Astrocyte (in vitro differentiated cells and primary cell): ENCODE measurements at places on chromosomes 3 and 15.

DNA sequence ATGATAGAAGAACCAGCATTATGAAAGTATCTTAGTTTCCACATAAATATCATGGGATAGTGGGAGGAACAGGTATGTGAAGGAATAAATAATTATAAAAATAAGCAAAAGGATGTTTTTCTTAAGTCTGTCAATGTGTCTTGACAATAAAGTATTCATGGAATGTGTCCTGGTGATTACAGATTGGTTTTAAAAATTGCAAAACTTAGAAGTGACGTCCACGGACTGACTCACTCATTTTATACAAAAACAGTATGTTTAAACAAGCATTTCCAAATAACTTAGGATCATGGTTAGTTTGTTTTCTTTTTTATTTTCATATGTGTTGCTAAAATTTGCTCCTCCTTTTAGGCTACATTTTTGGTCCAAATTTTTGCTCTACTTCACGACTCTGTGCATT lies 687.0 kb upstream of the NECTIN3 start:
- DNase-seq: peak; percentile 50

DNA sequence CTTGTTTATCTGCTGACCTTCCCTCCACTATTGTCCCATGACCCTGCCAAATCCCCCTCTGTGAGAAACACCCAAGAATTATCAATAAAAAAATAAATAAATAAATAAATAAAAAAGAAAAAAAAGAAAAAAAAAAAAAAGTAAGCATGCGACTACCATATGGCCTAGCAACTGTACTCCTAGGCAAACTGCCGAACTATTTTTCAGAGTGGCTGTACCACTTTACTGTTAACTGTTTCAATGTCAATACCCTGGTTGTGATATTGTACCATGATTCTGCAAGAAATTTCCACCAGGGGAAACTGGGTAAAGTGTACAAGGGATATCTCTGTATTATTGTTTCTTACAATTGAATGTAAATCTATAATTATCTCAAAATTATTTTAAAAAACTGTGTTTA lies 41.3 kb upstream of the MAP4 start:
- DNase-seq: no peak

- no peak for DNase-seq
Measured at GRCh38 chr3:81869382-81869781, 107.9 kb upstream of the GBE1 start.

- DNase-seq: no peak
Measured at GRCh38 chr15:94383041-94383440, 151.7 kb downstream of the MCTP2 start.

DNA sequence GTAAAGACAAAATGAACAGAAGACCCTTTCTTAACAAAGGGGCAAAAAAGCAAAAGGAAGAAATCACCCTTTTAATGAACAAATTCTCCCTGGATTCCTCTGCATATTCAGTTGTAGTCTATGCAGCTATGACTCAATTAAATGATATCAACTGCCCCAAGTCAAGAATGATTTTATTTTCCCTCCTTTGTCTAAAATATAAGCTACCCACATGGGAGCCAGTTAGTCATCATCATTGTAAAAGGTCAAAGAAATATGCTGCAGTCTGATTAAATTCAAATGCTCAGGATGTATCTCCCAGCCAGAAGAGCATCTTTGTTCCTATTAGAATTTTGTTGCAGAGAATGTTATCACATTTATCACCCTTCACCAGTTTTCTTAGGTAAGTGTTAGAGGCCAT lies 84.0 kb downstream of the SST start:
- no peak for DNase-seq
